Activated T-helper 1 cell treated with anti-CD3 and anti-CD28 coated beads, Interleukin-12 subunit alpha, Interleukin-12 subunit beta, Interleukin-2, Interleukin-4 antibody, amounts not matched to agents 30 ng/mL and 10 ng/mL and 1 ng/mL, durations not matched to agents 14 hours and 24 hours and 36 hours (primary cell): ENCODE measurements at places on chromosomes 4 and X. TPM values are rescaled to one million over a fixed set of nuclear protein-coding genes. Genes with fewer than 3 reads are reported as not detected.

- no peaks in the 10 kb centered on the region for H3K4me1 ChIP-seq
- no peak overlapping the region for H3K27ac ChIP-seq
- DNase-seq: no peak
- H3K36me3 ChIP-seq: peaks cover 4% of the 10 kb centered on the region
- H3K27me3 ChIP-seq: no peaks in the 10 kb centered on the region
Measured at GRCh38 chrX:77925764-77926163, 15.3 kb downstream of the ATP7A start.

GRCh38 chr4:15374656-15375055 is 53.2 kb upstream of the C1QTNF7 start:
- no peak for DNase-seq
- H3K27me3 ChIP-seq: peaks cover 2% of the 10 kb centered on the region
- H3K4me1 ChIP-seq: peaks cover 46% of the 10 kb centered on the region
- H3K27ac ChIP-seq: no peak overlapping the region

GRCh38 chrX:40100537-40101429 is 3.0 kb upstream of the BCOR start:
- no peaks in the 10 kb centered on the region for H3K36me3 ChIP-seq
- H3K4me1 ChIP-seq: no peaks in the 10 kb centered on the region
- no peak overlapping the region for H3K27ac ChIP-seq
- no peaks in the 10 kb centered on the region for H3K27me3 ChIP-seq
- H3K4me3 ChIP-seq: no peak overlapping the region

DNA sequence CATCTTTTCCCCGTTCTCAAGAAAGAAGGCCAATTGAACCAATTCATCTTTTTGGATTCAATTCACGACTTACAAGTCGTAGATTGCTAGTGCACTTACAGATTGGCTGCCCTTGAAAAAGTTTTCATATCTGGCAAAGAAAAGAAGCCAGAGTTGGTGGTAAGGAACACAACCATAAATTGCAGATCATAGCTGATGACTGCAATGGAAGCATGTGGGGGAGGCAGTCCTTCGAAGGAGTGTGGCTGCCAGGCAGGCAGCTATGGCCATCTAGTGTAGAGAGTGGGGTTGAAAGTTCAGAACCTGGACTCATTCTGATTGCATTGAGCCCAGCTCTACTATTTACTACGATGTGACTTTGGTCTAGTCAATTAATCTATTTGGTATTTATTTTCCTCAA is 4.5 kb downstream of the GPM6A start:
- H3K4me1 ChIP-seq: no peaks in the 10 kb centered on the region
- no peak overlapping the region for H3K4me3 ChIP-seq
- no peaks in the 10 kb centered on the region for H3K36me3 ChIP-seq
- no peak overlapping the region for H3K27ac ChIP-seq
- no peak for DNase-seq

- no peaks in the 10 kb centered on the region for H3K27me3 ChIP-seq
- H3K36me3 ChIP-seq: no peaks in the 10 kb centered on the region
- H3K27ac ChIP-seq: no peak overlapping the region
- no peak overlapping the region for H3K4me3 ChIP-seq
Measured at GRCh38 chrX:120512627-120513026, 43.5 kb upstream of the LAMP2 start.

DNA sequence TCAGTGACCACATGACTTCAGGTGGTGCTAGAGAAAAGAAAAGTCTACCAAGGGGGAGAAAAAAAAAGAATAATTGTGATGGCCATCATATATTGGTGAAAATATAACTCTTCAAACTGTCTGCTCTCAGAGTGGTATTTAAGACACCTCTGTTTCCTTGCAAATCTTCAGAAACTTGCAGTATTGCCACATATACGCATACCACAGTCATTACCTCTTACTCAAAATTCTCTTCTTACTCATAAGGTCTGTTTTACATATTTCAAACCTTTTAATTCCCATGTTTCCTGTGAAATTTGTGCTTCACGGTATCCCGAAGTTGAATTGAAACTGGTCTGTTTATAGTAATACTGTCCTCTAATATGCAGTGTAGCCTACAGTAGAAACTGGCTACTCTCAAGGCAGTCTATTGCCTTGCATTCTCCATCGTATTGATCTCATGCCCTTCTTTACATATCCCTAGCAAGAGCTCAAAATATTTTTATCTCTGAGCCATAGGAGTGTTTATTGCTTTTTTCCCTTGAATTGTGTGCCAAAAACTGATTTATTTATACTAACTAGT is 34.7 kb upstream of the LHFPL1 start:
- no peak overlapping the region for H3K27ac ChIP-seq
- H3K36me3 ChIP-seq: no peaks in the 10 kb centered on the region
- H3K27me3 ChIP-seq: no peaks in the 10 kb centered on the region
- no peaks in the 10 kb centered on the region for H3K4me1 ChIP-seq

GRCh38 chrX:97367125-97367524 is 483.4 kb downstream of the RPA4 start:
- H3K27me3 ChIP-seq: no peaks in the 10 kb centered on the region
- H3K4me1 ChIP-seq: no peaks in the 10 kb centered on the region
- DNase-seq: no peak
- no peak overlapping the region for H3K27ac ChIP-seq
- no peak overlapping the region for H3K4me3 ChIP-seq

DNA sequence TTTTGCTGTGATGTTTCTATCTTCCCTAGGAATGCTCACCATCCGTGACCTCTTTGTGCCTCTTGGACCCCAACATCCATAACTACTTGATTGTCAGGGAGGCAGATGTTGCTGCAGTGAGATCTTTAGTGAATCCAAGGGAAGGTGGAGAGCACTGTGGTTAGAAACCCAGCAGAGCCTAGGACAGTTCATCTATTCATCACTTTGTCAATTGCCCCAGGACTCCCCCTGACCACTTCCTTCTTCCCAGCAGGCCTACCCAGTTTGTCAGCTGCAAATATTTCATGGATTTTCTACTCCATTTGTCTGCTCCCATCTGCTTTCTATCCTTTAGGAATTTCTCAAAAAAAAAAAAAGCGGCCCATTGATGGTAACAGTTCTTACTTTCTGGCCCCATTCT is 942.8 kb downstream of the PCDH7 start:
- H3K36me3 ChIP-seq: no peaks in the 10 kb centered on the region
- no peak for DNase-seq
- H3K4me3 ChIP-seq: no peak overlapping the region
- H3K27ac ChIP-seq: no peak overlapping the region
- H3K27me3 ChIP-seq: no peaks in the 10 kb centered on the region

DNA sequence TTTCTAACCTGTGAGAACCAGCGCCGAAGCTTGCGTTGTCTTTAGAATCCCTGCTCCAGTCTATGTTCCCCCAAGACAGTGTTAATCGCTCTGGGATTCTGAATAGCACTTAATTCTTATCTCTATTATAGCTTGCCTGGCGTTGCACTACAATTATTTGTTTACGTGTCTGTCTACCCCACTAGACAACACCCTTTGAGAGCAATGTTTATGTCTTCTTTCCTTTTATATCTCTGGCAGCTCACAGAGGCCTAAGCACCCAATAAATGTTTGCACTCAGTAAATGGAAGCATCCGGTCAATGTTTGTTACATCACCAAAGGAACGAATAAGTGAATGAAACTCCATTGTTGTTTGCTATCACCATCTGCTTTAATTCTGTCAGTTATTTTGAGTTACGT is 4.8 kb upstream of the NHS start:
- peaks cover 7% of the 10 kb centered on the region for H3K27me3 ChIP-seq
- H3K36me3 ChIP-seq: no peaks in the 10 kb centered on the region
- no peak overlapping the region for H3K27ac ChIP-seq
- DNase-seq: no peak

DNA sequence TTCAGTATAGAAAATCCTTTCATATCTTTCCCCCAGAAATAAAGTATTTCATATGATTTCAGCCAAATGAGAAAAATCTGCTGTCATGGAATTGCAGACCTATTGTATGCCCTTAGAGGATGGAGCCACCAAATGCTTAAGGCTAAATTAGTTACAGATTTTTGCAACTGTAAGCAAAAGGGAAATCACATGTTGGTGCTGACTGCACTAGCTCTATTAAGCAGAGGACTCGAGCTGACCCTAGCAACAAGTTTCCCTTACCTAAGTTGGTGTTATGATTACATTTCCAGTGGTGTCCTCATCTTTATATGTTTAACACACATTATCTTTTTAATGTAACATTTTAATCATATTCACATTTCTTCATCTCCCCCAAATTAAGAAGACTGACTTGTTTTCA is 58.3 kb upstream of the DOCK11 start:
- DNase-seq: no peak
- no peaks in the 10 kb centered on the region for H3K27me3 ChIP-seq
- no peaks in the 10 kb centered on the region for H3K4me1 ChIP-seq
- no peak overlapping the region for H3K4me3 ChIP-seq

GRCh38 chr4:141884070-141884469 is 247.7 kb downstream of the IL15 start:
- H3K27me3 ChIP-seq: no peaks in the 10 kb centered on the region
- no peaks in the 10 kb centered on the region for H3K4me1 ChIP-seq
- H3K4me3 ChIP-seq: no peak overlapping the region
- no peak overlapping the region for H3K27ac ChIP-seq
- no peaks in the 10 kb centered on the region for H3K36me3 ChIP-seq
- no peak for DNase-seq

DNA sequence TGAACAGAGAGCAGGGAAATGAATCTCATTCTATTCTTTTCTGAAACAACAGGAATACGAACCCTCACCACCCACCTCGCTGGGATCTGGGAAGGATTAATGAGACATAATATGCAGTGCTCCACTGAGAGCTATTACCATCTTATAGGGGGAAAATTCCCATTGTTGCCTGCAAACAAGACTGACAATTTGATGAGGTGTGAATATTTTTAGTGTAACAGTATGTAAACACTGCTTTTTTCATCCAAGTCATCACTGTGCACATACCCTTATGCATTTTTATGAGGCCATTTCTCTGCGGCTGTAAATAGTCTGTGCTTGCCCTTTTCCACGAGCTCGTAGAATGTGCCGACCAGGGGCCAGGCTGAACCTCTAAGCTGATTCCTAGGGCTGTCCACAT is 285.6 kb upstream of the CPEB2 start:
- H3K4me1 ChIP-seq: no peaks in the 10 kb centered on the region
- peaks cover 5% of the 10 kb centered on the region for H3K27me3 ChIP-seq
- H3K4me3 ChIP-seq: no peak overlapping the region
- no peak for DNase-seq
- H3K36me3 ChIP-seq: no peaks in the 10 kb centered on the region

DNA sequence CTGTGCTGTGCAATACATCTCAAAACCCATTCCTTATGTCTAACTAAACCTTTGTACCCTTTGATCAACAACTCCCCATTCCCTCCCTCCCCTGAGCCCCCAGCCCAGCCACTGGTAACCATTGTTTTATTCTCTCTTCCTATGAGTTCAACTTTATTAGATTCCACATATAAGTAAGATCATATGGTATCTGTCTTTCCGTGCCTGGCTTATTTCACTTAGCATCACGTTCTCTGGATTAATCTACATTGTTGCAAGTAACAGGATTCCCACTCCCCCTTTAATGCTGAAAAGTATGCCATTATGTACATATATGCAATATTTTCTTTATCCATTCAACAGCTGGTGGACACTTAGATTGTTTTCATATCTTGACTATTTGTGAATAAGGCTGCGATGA is 119.4 kb downstream of the RNF150 start:
- DNase-seq: no peak
- no peaks in the 10 kb centered on the region for H3K27me3 ChIP-seq

- H3K36me3 ChIP-seq: no peaks in the 10 kb centered on the region
- peaks cover 2% of the 10 kb centered on the region for H3K27me3 ChIP-seq
- DNase-seq: no peak
- H3K4me3 ChIP-seq: no peak overlapping the region
Measured at GRCh38 chr4:128601991-128602695, 207.4 kb upstream of the JADE1 start.

- no peak for DNase-seq
- H3K36me3 ChIP-seq: peaks cover 3% of the 10 kb centered on the region
- H3K27me3 ChIP-seq: no peaks in the 10 kb centered on the region
- no peak overlapping the region for H3K4me3 ChIP-seq
- H3K27ac ChIP-seq: no peak overlapping the region
- H3K4me1 ChIP-seq: peaks cover 5% of the 10 kb centered on the region
Measured at GRCh38 chrX:41963348-41963747, 40.0 kb upstream of the CASK start.

DNA sequence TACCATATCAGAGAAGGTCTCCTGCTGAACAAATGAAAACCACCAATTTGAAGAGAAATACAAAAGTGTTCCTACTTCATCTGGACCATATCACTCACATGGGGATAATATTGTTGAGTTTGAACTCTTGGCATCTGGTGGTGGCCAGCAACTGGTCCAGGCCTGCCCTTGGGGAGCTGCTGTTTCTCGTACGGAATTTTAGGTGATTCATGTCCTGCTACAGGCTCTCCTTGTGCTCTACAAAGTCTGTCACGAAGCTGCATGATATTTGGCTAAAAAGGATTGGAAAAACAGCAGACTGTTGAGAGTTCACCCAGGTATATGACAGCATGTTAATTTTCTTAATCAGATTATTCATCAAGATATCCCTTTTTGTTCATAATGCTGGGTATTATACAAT is 42.2 kb downstream of the SEC31A start:
- H3K27me3 ChIP-seq: no peaks in the 10 kb centered on the region
- no peak overlapping the region for H3K4me3 ChIP-seq
- peaks cover 14% of the 10 kb centered on the region for H3K4me1 ChIP-seq

- H3K27ac ChIP-seq: no peak overlapping the region
- H3K4me1 ChIP-seq: no peaks in the 10 kb centered on the region
- no peak for DNase-seq
- no peak overlapping the region for H3K4me3 ChIP-seq
Measured at GRCh38 chr4:137524725-137525369, 7.4 kb downstream of the PCDH18 start.

GRCh38 chr4:140851032-140851636 is 94.9 kb upstream of the TBC1D9 start:
- peak; percentile 3 for DNase-seq
- no peaks in the 10 kb centered on the region for H3K4me1 ChIP-seq
- no peaks in the 10 kb centered on the region for H3K36me3 ChIP-seq
- H3K27ac ChIP-seq: no peak overlapping the region
- H3K27me3 ChIP-seq: peaks cover 2% of the 10 kb centered on the region
- no peak overlapping the region for H3K4me3 ChIP-seq

DNA sequence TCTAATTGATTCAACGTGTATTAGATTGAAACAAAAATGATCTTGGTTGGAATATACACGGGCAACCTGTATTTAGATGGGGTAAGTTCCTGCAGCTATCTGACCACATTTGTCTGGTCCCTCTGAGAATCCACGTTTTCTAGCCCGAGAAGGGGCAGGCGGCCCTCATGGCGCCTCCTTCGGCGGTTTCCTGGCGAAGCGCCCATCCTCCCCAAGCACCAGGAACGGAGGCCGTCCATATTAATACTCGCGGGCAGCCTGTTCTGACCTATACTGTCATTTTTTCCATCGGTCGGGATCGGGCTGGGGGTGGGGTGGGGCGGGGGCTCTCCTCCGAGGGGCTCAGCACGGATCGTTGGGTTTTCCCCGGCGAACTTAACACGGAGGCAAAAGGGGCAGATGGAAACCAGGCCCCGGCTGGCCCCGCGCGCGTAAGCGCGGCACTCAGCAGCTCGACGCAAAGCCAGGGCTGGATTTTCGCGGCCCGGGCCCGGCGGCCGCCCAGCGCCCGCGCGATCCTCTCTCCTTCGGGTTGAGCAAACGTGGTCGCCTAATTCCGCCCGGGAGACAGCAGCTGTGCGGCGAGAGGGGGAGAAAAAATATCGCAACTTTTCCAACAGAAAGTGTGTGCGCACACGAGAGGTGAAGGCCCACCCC is 77.2 kb upstream of the BCOR start:
- no peak for DNase-seq
- H3K27ac ChIP-seq: peak overlapping the region; percentile 99
- H3K27me3 ChIP-seq: no peaks in the 10 kb centered on the region
- H3K36me3 ChIP-seq: no peaks in the 10 kb centered on the region

Gene HHIP
- total RNA-seq: not detected in 2 replicates

Gene MGARP
- 0.15 TPM in 1 of 2 replicates, not detected in the other for total RNA-seq

Gene FMR1NB
- total RNA-seq: not detected in 2 replicates

Gene AFF2
- total RNA-seq: 1.5 and 1.8 TPM in 2 replicates

Gene CT45A1
- not detected in 2 replicates for total RNA-seq
